ENCODE measurements at places on chromosomes 3 and 15. TPM values are rescaled to one million over a fixed set of nuclear protein-coding genes. Genes with fewer than 3 reads are reported as not detected.

Gene PLIN1
- 0.05 TPM for total RNA-seq

Gene LMAN1L
- total RNA-seq: not detected

Gene LEO1
- total RNA-seq: 35.0 TPM

Gene CASR
- total RNA-seq: not detected

Gene C3orf20
- total RNA-seq: not detected

Gene EMC7
- 35.5 TPM for total RNA-seq

Gene ISLR2
- not detected for total RNA-seq

Gene ROBO2
- total RNA-seq: not detected

Gene ITPKA
- 6.2 TPM for total RNA-seq

Gene NOX5
- total RNA-seq: 1.3 TPM
